ENCODE measurements at places on chromosomes 7 and 10. TPM values are rescaled to one million over a fixed set of nuclear protein-coding genes. Genes with fewer than 3 reads are reported as not detected.

Gene GIMAP5
- polyA plus RNA-seq, result 17.3 TPM

Gene TPK1
- polyA plus RNA-seq, result 1.4 TPM

Gene PITX3
- not detected for polyA plus RNA-seq

Gene IFIT1B
- 0.05 TPM for polyA plus RNA-seq

Gene CCL24
- not detected for polyA plus RNA-seq

Gene NRG3
- 0.59 TPM for polyA plus RNA-seq

Gene FASTK
- polyA plus RNA-seq, result 265 TPM

Gene CTTNBP2
- polyA plus RNA-seq, result 10.4 TPM

Gene IKZF1
- polyA plus RNA-seq, result 0.70 TPM

DNA sequence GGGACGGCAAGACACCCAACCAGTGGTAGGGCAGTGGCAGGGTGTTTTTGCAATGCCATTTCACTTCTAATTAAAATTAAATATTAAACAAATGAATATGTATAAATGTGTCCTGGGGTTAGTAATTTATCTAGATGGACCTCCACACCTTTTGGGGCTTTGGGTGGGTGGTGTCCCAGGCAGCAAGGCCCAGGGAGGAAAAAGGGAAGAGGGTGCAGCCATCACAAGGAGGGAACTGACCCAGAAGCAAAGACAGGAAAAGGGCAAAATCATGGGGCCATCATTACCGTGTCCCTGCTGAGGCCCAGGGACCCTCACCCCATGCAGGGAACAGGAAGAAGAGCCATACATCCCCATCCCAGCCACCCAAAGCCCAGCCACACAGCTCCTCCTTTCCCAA, 204.6 kb downstream of the GRID1 start:
- no peaks in the 10 kb centered on the region for H3K36me3 ChIP-seq
- H3K4me1 ChIP-seq, result no peaks in the 10 kb centered on the region
- no peak overlapping the region for H3K27ac ChIP-seq
- no peaks in the 10 kb centered on the region for H3K27me3 ChIP-seq

- H3K36me3 ChIP-seq, result no peaks in the 10 kb centered on the region
- H3K27me3 ChIP-seq, result no peaks in the 10 kb centered on the region
- no peak overlapping the region for H3K4me3 ChIP-seq
- no peak overlapping the region for H3K27ac ChIP-seq
- no peak for DNase-seq
- no peaks in the 10 kb centered on the region for H3K4me1 ChIP-seq
Measured at GRCh38 chr10:129784891-129785290, 179.2 kb downstream of the EBF3 start.

- no peaks in the 10 kb centered on the region for H3K27me3 ChIP-seq
- H3K27ac ChIP-seq, result no peak overlapping the region
- H3K36me3 ChIP-seq, result no peaks in the 10 kb centered on the region
- no peak for DNase-seq
- H3K4me1 ChIP-seq, result no peaks in the 10 kb centered on the region
- H3K4me3 ChIP-seq, result no peak overlapping the region
Measured at GRCh38 chr7:120529736-120530135, 256.8 kb downstream of the KCND2 start.

GRCh38 chr7:33494474-33494873, 365.1 kb downstream of the BBS9 start:
- H3K27me3 ChIP-seq, result no peaks in the 10 kb centered on the region
- H3K27ac ChIP-seq, result no peak overlapping the region
- H3K4me3 ChIP-seq, result no peak overlapping the region
- H3K36me3 ChIP-seq, result no peaks in the 10 kb centered on the region

GRCh38 chr10:18350340-18350739, 210.1 kb downstream of the CACNB2 start:
- no peak for DNase-seq
- H3K27ac ChIP-seq, result no peak overlapping the region
- no peaks in the 10 kb centered on the region for H3K36me3 ChIP-seq
- no peaks in the 10 kb centered on the region for H3K27me3 ChIP-seq

GRCh38 chr10:74589851-74590250, 236.5 kb upstream of the KAT6B start:
- no peaks in the 10 kb centered on the region for H3K36me3 ChIP-seq
- H3K4me3 ChIP-seq, result no peak overlapping the region
- no peaks in the 10 kb centered on the region for H3K27me3 ChIP-seq
- H3K27ac ChIP-seq, result peak overlapping the region; percentile 33

DNA sequence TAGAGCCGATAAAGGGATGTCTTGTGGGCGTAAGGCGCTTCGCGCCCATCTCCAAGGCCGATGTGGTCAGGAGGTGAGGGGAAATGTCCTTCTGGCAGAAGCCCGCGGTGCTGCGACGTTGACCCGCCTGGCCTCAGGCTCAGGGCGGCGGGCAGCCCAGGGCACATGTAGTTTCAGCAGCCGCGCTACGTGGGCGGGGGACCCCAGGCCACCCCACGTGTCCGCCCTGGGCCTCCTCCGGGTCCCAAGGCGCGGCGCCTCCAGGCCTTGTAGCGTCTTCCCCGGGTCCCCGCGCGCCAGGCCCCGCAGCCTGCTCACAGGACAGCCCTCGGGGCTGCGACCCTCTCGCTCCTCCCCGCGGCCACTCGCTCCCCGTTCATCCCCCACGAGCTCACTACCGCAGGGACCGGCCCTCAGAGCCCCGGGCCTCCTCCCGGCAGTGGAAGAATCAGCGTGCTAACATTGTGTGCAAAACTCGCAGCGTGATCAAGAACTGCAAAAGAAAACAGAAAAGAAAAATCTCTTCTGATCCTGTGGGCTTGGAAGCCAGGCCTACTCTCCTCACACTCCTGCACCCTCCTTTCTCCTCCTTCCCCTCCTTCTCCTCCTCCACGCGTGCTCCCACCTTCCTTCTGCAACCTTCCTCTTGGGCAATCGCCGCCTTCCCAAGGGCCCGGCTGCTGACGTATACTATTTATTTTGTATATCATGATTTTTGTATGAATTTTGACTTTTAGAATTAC, 4.4 kb upstream of the TBX20 start:
- H3K4me1 ChIP-seq, result peaks cover 7% of the 10 kb centered on the region
- H3K4me3 ChIP-seq, result no peak overlapping the region
- H3K27me3 ChIP-seq, result peaks cover 28% of the 10 kb centered on the region
- no peaks in the 10 kb centered on the region for H3K36me3 ChIP-seq
- DNase-seq, result no peak
- no peak overlapping the region for H3K27ac ChIP-seq

- no peaks in the 10 kb centered on the region for H3K27me3 ChIP-seq
- no peak for DNase-seq
- H3K36me3 ChIP-seq, result no peaks in the 10 kb centered on the region
Measured at GRCh38 chr10:44417761-44418160, 32.9 kb upstream of the CXCL12 start.

- no peaks in the 10 kb centered on the region for H3K4me1 ChIP-seq
- H3K4me3 ChIP-seq, result no peak overlapping the region
- no peak overlapping the region for H3K27ac ChIP-seq
- H3K36me3 ChIP-seq, result no peaks in the 10 kb centered on the region
- no peaks in the 10 kb centered on the region for H3K27me3 ChIP-seq
Measured at GRCh38 chr7:150740053-150740452, 2.8 kb downstream of the GIMAP5 start.

DNA sequence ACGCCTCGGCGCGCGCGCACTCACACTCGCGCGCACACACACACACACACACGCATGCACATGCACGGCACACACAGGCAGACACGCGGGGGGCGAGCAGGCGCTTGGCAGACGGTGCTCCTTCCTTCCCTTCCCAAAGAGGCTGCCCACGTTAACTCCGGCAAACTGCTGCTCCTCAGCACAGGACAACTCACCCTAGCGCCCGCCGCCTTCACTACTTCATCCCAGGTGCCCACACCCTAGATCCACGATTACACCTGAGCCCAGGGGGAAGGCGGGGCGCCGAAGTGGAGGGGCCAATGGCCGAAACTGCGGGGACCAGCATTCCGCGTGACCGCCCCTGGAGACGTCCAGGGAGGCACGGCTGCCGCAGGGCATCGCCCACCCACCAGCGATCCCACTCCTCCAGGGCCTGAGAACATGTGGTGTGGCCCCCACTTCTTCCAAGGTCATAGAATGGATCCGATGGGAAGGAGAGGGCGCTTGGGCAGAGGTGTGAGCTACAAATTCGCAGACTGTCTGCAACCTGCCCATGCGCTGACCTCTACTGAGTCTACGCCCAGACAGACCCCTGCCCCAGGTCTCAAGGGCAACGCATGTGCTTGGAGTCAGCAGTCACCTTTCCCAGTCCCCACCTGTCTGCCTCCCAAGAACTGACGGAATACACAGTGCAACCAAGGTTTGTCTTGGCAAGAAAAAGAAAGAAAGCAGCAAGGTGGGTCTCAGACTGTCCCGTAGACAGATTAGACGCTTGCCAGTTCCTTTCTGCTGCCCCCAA, 74.6 kb downstream of the CALN1 start:
- H3K27me3 ChIP-seq, result no peaks in the 10 kb centered on the region
- peak; percentile 61 for DNase-seq
- no peak overlapping the region for H3K4me3 ChIP-seq
- H3K4me1 ChIP-seq, result no peaks in the 10 kb centered on the region
- no peaks in the 10 kb centered on the region for H3K36me3 ChIP-seq

DNA sequence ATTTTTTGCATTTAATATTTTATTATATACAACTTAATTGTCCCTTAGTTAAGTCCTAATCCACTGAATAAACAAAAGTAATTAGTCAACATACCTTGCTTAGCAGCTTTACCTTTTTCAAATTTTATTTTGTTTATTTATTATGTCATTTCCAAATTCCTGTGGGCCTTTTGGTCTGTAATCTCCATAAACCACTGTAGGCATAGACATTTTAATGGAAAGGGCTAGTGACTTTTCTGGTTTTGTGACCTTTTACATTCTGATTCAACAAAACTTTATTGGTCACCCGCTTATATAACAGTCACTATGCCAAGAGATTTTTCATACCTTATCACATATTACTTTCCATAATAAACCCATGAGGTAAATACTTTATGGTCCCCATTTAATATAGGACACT, 181.3 kb upstream of the PRPS1L1 start:
- DNase-seq, result no peak
- H3K4me3 ChIP-seq, result no peak overlapping the region
- H3K36me3 ChIP-seq, result no peaks in the 10 kb centered on the region
- no peaks in the 10 kb centered on the region for H3K4me1 ChIP-seq
- H3K27ac ChIP-seq, result no peak overlapping the region
- H3K27me3 ChIP-seq, result no peaks in the 10 kb centered on the region

GRCh38 chr10:62843600-62843999, 27.4 kb upstream of the EGR2 start:
- DNase-seq, result no peak
- H3K27me3 ChIP-seq, result no peaks in the 10 kb centered on the region
- no peak overlapping the region for H3K27ac ChIP-seq
- H3K4me3 ChIP-seq, result no peak overlapping the region

GRCh38 chr10:70354556-70354955, 27.9 kb downstream of the LRRC20 start:
- H3K4me3 ChIP-seq, result no peak overlapping the region
- H3K36me3 ChIP-seq, result no peaks in the 10 kb centered on the region
- no peak for DNase-seq
- no peak overlapping the region for H3K27ac ChIP-seq
- H3K27me3 ChIP-seq, result no peaks in the 10 kb centered on the region

GRCh38 chr10:94402204-94402842, at the start of gene TBC1D12:
TBC1D12 (plus strand) TSS chr10:94402541; CDS start chr10:94402614, 73 bp downstream.
- H3K27ac ChIP-seq, result peak within 1 kb of the TSS; percentile 95
- H3K4me1 ChIP-seq, result peaks cover 10% of the 10 kb centered on the region
- H3K36me3 ChIP-seq, result no peaks in the 10 kb centered on the region

GRCh38 chr7:23394488-23395171, 75.7 kb downstream of the IGF2BP3 start:
- peaks cover 9% of the 10 kb centered on the region for H3K4me1 ChIP-seq
- peak overlapping the region; percentile 52 for H3K27ac ChIP-seq
- no peaks in the 10 kb centered on the region for H3K27me3 ChIP-seq
- H3K4me3 ChIP-seq, result no peak overlapping the region
- no peak for DNase-seq

DNA sequence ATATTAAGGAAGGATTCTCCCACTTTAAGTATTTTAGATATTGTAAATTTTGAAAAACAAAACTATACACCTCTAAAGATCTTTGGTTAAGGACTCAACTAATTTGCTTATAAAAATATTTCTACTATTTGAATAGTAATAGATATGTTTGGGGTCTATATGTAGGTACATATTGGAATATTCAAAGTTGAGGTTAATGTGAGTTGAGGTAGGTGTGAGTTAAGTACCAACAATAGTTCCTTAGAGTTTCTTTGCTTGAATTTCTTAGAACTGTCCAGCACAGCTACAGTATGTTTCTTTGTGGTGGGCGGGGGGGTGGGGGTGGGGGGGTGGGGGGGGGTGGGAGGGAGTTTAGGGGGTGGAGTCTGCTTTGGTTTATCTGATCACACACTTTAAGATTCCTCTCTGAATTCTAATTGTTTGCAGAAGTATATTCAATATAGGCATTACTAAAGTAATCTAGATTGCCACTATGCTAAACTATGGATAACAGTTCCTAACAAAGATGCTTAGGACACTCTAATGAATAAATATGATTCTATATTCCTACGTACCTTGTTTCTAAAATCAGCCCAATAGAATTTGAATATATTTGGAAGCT, 2.1 kb downstream of the GRM3 start:
- no peaks in the 10 kb centered on the region for H3K36me3 ChIP-seq
- DNase-seq, result no peak

- H3K4me1 ChIP-seq, result no peaks in the 10 kb centered on the region
- no peaks in the 10 kb centered on the region for H3K36me3 ChIP-seq
- DNase-seq, result no peak
- H3K27ac ChIP-seq, result no peak within 1 kb of the TSS
- H3K4me3 ChIP-seq, result no peak within 1 kb of the TSS
- H3K27me3 ChIP-seq, result no peaks in the 10 kb centered on the region
Measured at GRCh38 chr7:16465469-16466361, at the start of gene SOSTDC1. SOSTDC1 (minus strand) TSS chr7:16465738; CDS start chr7:16465668, 70 bp downstream.

GRCh38 chr7:142349670-142350405, 92.0 kb upstream of the PRSS58 start:
- H3K36me3 ChIP-seq, result no peaks in the 10 kb centered on the region
- H3K4me3 ChIP-seq, result no peak overlapping the region
- no peak overlapping the region for H3K27ac ChIP-seq
- DNase-seq, result peak; percentile 40

DNA sequence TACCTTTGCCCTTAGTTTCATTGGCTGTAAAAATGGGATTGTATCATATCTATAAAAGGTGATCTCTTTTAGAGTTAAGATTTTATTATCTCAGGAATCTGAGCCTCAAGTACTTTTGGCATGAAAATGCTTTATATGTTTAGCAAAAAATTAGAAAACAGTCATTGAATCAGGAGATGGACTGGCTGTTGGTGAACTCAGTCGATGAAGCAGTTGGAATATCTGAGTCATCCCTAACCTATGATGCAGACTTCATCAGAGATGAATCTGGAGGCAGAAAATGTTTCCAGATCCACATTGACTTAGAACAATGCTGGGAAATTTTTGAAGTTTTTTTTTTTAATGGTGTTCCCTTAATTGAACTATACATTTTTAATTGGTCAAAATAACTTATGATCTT, 228.5 kb downstream of the SLC25A13 start:
- H3K27ac ChIP-seq, result no peak overlapping the region
- H3K4me3 ChIP-seq, result no peak overlapping the region
- no peaks in the 10 kb centered on the region for H3K27me3 ChIP-seq
- no peak for DNase-seq
- H3K4me1 ChIP-seq, result no peaks in the 10 kb centered on the region

Measured in pancreas (tissue), 10 donors.